Karpas-422 (cell line): ENCODE measurements at places on chromosomes 6 and 20. TPM values are rescaled to one million over a fixed set of nuclear protein-coding genes. Genes with fewer than 3 reads are reported as not detected.
A peak's percentile ranks its signal among the peaks of the same experiment; 100 is the strongest.

DNA sequence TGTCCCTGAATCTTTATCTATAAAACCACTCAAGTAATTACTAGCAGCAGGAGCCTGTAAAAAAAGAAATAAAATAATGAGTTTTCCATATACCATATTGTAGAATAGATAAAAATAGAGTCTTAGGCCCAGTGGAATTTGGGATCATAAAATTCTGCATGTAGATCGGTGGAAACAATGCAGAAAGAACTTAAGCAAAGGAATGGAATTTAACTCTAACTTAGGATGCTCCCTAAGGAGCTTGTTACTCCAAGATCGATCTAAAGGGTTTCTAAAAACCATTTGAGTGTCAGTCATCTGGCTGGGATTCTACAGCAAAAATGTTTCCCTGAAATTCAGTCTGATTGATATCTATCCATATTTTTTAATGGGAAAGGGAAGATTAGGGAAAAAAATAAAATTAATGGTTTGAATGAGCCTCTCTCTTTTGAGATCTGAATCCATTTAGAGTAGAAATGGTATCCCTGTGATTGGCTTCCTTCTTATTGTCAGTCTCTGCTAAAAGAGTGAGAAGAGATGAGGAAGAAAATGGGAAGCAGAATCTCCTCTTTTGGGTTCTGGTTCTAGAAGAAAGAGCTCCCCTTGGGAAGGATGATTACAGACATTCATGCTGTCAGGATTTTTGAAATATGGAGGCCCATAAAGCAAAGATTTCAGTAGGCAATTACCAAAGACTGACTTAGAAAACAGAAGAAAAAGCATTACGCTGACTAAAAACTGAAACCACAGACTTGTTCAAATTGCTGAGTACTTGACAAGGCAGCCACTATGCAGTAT lies 564.3 kb upstream of the MARCKS start:
- H3K4me1 ChIP-seq = no peaks in the 10 kb centered on the region
- no peak overlapping the region for H3K27ac ChIP-seq
- DNase-seq = no peak
- H3K4me3 ChIP-seq = no peak overlapping the region
- H3K36me3 ChIP-seq = no peaks in the 10 kb centered on the region

GRCh38 chr20:52269321-52269720 lies 77.7 kb upstream of the ZFP64 start:
- no peak overlapping the region for H3K27ac ChIP-seq
- H3K4me1 ChIP-seq = no peaks in the 10 kb centered on the region
- no peak for DNase-seq
- no peaks in the 10 kb centered on the region for H3K27me3 ChIP-seq
- H3K4me3 ChIP-seq = no peak overlapping the region

MCCD1 gene
- total RNA-seq = not detected in 2 replicates

- no peak overlapping the region for H3K4me3 ChIP-seq
- H3K27me3 ChIP-seq = no peaks in the 10 kb centered on the region
- H3K36me3 ChIP-seq = no peaks in the 10 kb centered on the region
- DNase-seq = peak; percentile 69
- no peaks in the 10 kb centered on the region for H3K4me1 ChIP-seq
Observed at GRCh38 chr6:50128420-50129005, 78.8 kb upstream of the DEFB112 start.

MPC1 gene
- total RNA-seq = 62.7 and 109 TPM in 2 replicates

DNA sequence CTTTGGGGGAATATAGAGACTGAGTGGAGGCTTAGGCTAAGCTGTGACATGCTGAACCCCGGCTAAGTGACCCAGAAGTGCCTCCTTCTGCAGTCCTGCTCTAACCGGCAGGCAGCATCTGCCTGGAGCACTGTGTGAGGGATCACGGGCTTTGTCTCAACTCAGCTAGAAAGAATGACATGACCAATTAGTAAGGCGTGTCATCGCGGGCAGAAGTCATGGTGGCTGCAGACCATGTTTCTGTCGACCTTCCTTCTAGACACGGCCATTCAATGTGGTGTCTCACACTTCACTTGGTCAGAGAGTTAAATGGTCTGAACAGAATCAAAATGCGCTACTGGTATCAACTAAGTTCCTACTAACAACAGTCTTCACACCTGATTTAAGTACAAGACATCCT lies 35.0 kb downstream of the HUS1B start:
- H3K27ac ChIP-seq = no peak overlapping the region
- no peaks in the 10 kb centered on the region for H3K36me3 ChIP-seq
- no peak for DNase-seq
- H3K27me3 ChIP-seq = no peaks in the 10 kb centered on the region
- peaks cover 12% of the 10 kb centered on the region for H3K4me1 ChIP-seq
- H3K4me3 ChIP-seq = no peak overlapping the region

LHFPL5 gene
- total RNA-seq = 1.9 TPM in 1 of 2 replicates, not detected in the other

GRCh38 chr20:17965042-17965697 lies 3.4 kb downstream of the SNX5 start:
- peaks cover 72% of the 10 kb centered on the region for H3K36me3 ChIP-seq
- H3K4me1 ChIP-seq = peaks cover 75% of the 10 kb centered on the region
- peak overlapping the region; percentile 97 for H3K27ac ChIP-seq
- no peak for DNase-seq
- peak overlapping the region; percentile 79 for H3K4me3 ChIP-seq
- no peaks in the 10 kb centered on the region for H3K27me3 ChIP-seq

OVOL2 gene
- total RNA-seq = not detected in 2 replicates

SOX18 gene
- total RNA-seq = not detected in 2 replicates

DNA sequence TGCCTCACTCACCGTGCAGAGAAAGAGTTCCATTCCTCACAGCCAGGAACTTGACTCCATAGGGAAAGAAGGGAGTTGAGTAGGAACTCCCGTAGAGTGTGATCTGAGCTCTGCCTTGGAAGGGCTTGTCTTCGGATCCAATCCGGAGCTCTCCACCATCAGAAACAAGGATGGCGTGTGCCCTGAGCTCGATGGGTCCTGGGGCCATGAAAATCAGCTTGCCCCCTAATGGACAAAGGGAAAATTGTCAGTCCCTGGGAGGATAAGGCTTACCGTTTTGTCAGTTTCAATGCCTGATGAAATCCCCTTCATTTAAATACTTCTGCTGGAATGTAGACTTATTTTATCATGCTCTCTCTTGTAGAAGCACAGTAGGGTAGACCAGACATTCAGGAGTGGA lies 153.3 kb downstream of the PKHD1 start:
- DNase-seq = peak; percentile 61
- H3K36me3 ChIP-seq = no peaks in the 10 kb centered on the region
- H3K27ac ChIP-seq = no peak overlapping the region
- no peaks in the 10 kb centered on the region for H3K4me1 ChIP-seq
- H3K27me3 ChIP-seq = no peaks in the 10 kb centered on the region; the same call in 1 of the 2 replicates
- no peak overlapping the region for H3K4me3 ChIP-seq

DNA sequence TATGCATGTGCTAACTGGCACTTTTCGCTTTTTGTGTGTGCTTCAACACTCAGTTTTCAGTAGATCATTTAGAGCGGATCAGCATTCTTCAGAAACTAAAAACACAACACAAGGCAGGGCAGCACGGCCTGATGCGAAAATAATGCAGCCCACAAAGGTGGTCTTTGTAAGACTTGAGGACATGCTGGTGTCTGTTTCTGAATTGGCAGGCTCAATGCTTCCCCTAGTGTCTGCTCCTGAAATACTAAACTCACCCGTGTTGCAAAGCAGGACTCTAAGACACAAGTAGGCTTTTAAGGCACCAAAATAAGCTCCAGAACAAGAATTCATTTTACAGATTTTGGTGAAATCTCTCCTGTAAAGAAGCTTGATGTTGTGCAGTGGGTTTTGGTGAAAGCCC lies 676.5 kb downstream of the TENT5A start:
- H3K27me3 ChIP-seq = no peaks in the 10 kb centered on the region
- H3K27ac ChIP-seq = no peak overlapping the region
- DNase-seq = peak; percentile 41
- H3K4me3 ChIP-seq = no peak overlapping the region
- H3K36me3 ChIP-seq = no peaks in the 10 kb centered on the region

- no peaks in the 10 kb centered on the region for H3K4me1 ChIP-seq
- no peaks in the 10 kb centered on the region for H3K27me3 ChIP-seq
- H3K36me3 ChIP-seq = no peaks in the 10 kb centered on the region
- no peak overlapping the region for H3K4me3 ChIP-seq
- H3K27ac ChIP-seq = no peak overlapping the region
- no peak for DNase-seq
Observed at GRCh38 chr6:144174006-144174405, 23.7 kb downstream of the STX11 start.

RAD21L1 gene
- not detected in 2 replicates for total RNA-seq

GRCh38 chr6:12733876-12734275 lies 17.3 kb downstream of the PHACTR1 start:
- H3K4me1 ChIP-seq = no peaks in the 10 kb centered on the region
- no peak overlapping the region for H3K4me3 ChIP-seq
- no peak for DNase-seq
- no peak overlapping the region for H3K27ac ChIP-seq

DNA sequence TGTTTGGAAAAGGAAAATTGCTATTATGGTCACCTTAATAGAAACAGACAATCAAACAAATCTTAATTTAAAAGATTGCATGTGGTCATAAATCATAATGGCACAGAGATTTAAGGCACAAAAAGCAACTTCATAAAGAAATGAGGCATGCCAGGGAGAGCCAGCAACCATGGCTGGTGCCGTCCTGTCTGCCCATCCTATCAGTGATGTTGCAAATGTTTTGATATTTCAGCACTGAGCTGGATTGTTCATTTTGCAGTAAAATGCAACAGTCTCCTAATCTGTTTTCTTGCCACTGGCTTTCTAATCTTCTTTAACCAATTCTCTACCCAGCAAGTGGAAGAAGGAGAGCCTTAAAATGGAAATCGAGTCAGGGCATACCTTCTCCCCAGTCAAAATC lies 249.8 kb downstream of the SAMD5 start:
- H3K27me3 ChIP-seq = no peaks in the 10 kb centered on the region
- no peak overlapping the region for H3K27ac ChIP-seq
- H3K4me1 ChIP-seq = no peaks in the 10 kb centered on the region
- DNase-seq = no peak
- H3K4me3 ChIP-seq = no peak overlapping the region

ULBP2 gene
- 0.56 and 0.76 TPM in 2 replicates for total RNA-seq

GRCh38 chr6:106090001-106090400 lies 3.9 kb downstream of the PRDM1 start:
- peak; percentile 57 for DNase-seq
- peaks cover 2% of the 10 kb centered on the region; the same call in 1 of the 2 replicates for H3K27me3 ChIP-seq
- no peak overlapping the region for H3K27ac ChIP-seq
- H3K4me3 ChIP-seq = no peak overlapping the region
- peaks cover 50% of the 10 kb centered on the region for H3K4me1 ChIP-seq

- peaks cover 65% of the 10 kb centered on the region for H3K4me1 ChIP-seq
- peak overlapping the region; percentile 63; the same call in 1 of the 2 replicates for H3K4me3 ChIP-seq
- H3K36me3 ChIP-seq = no peaks in the 10 kb centered on the region
- peak overlapping the region; percentile 98 for H3K27ac ChIP-seq
- peak; percentile 69 for DNase-seq
Observed at GRCh38 chr6:13354331-13355042, 26.1 kb upstream of the TBC1D7 start.

- no peak for DNase-seq
- H3K4me1 ChIP-seq = no peaks in the 10 kb centered on the region
- H3K4me3 ChIP-seq = no peak overlapping the region
- H3K27ac ChIP-seq = no peak overlapping the region
- no peaks in the 10 kb centered on the region for H3K36me3 ChIP-seq
- H3K27me3 ChIP-seq = no peaks in the 10 kb centered on the region
Observed at GRCh38 chr6:30152910-30153610, 8.0 kb downstream of the TRIM10 start.

SGK2 gene
- 0.43 TPM in 1 of 2 replicates, not detected in the other for total RNA-seq

GRM1 gene
- total RNA-seq = 0.40 and 1.2 TPM in 2 replicates
